ENCODE measurements at places on chromosomes 7 and 10.

DNA sequence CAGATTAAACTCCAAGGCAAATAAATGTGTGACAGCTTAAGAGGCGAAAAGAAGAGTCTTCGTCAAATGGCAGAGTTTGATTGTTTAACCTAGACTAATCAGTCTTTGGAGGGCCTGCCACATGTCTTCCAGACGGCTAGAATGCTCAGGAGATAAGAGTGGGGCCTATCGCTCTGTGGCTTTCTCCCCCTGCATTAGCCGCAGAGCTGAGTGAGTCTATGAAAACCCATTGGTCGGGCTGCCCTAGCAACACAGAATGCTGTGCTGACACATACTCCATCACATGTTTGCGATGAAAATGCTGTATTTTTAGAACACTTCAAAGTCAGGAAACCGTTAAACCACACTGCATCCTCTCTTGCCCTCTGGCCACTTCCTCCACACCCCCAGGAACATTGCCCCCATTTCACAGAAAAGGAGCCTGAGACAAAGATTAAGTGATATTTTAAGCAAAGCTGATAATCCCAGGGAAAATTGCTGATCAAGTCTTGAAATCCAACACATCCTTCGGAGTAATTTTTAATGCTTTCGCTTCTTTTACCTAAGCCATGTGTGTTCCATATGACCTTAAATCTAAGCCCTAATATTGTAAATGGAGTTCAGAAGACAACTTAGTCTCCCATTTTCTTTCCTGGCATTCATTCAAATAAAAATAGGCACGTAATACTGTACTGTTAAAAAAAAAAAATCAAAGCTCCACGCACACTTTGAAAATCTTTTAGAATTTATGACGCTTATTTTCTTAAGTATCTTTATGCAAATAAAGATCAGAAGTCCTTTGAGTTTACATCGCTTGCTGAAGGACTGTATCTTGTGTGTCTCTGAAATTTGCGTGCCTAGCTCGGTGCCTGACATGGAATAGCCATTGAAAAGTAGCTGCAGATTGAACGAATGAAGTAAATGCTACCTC, 161.2 kb downstream of the CELF2 start:
- no peak for DNase-seq

- DNase-seq = no peak
Observed at GRCh38 chr10:70197235-70197945, 27.1 kb upstream of the SAR1A start.

GRCh38 chr10:15043674-15044073, at the start of gene OLAH:
TSS of gene OLAH (plus strand) at chr10:15043943. CDS start at chr10:15047289, 3,346 bp downstream.
- no peak for DNase-seq

- DNase-seq = no peak
Observed at GRCh38 chr7:98278936-98279335, 2.5 kb upstream of the BRI3 start.

- DNase-seq = no peak
Observed at GRCh38 chr7:33108554-33109004, 625 bp downstream of the RP9 start.

DNA sequence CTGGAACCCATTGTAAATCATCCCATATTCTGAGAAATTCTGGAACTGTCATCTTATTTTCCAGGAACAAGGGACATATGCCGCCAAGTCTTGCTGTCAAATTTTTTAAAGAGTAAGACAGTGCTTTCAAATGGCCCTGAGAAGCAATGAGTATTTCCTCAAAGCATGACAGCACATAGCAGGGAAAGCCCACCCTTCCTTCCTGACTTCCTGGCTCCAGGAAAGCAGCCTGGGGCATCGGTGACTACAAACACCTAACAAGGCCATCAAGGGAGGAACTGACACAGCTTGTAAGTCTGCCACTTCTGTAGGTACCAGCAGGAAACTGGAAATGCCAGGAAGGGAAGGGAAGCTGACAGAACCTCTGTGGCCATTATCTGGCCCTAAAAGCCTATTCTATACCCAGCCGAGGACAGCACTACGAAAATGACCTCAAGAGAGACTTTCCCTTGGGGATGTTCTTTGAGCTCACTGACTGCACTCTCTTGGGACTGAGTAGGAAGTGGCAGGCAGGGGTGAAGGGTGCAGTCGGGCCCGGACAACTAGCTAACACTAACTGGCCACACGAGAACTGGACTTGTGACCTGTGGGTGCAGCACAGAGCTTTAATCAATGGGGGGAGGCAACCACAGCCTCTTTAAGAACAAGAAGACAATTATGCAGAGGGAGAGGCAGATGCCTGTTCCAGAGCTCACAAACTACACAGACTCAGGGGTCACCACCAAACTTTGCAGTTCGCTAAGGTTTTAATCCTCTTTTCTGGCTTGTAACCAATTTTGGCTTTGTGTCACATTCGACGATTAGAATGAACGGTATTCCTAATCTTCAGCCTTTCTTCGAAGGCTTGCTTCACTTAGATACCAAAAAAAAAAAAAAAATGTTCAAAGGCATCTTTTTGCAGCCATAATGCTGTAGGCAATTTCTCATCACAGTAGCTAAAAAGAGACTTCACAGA, 52.0 kb downstream of the GRB10 start:
- DNase-seq = no peak

- no peak for DNase-seq
Observed at GRCh38 chr10:126844406-126844805, 60.8 kb upstream of the DOCK1 start.

GRCh38 chr10:79137300-79137756, 68.6 kb downstream of the ZMIZ1 start:
- DNase-seq = no peak

- DNase-seq = no peak
Observed at GRCh38 chr7:106049139-106049752, 62.9 kb downstream of the SYPL1 start.

DNA sequence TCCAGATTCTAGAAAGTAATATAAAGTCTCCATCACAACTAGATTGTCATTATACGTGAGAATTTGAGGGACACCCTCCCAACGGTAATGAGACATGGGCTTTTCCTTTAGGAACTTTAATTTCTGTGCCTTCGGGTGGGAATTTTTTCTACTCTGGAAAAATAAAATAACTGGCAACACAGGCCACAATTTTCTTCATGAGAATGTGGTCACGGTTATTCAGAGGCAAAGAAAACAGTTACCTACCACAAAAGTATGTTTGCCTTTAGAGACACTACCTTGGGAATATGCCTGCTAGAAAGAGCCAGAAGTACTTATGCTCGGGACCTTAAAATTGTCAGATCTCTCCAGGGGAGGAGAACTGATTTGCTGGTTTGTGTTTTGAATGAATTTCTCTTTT, 99.4 kb downstream of the ITGA8 start:
- DNase-seq = no peak

- DNase-seq = no peak
Observed at GRCh38 chr7:90387470-90388240, 15.6 kb upstream of the CLDN12 start.

- no peak for DNase-seq
Observed at GRCh38 chr10:132554991-132555647, 17.5 kb downstream of the INPP5A start.
